Prostate gland (tissue), 2 donors: ENCODE measurements at places on chromosomes 2 and 18. TPM values are rescaled to one million over a fixed set of nuclear protein-coding genes. Genes with fewer than 3 reads are reported as not detected.

DNA sequence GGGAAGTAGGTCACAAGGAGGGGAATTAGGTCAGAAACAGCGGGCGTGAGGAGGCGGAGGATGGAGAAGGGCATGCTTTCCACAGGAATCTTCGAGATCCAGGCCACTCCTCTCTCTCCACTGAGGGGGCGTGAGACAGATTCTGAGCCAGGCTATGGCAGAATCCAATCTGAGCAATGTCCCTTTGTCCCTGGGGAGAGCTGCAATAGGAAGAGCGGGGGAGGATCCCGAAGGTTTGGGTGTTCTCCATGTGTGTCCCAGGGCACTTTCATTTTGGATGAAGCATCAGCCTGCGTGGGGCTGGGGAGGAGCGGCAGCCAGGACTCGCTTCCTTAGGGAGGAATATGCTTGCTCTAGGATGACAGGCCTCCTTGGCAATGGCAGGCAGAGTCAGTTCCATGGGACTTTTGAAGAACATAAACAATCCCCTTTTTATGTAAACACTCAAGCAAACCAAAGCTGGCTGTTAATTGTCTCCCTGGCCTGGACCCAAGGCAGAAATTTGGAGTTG is 84.0 kb downstream of the LIPG start:
- H3K36me3 ChIP-seq, result no peaks in the 10 kb centered on the region
- H3K27ac ChIP-seq, result no peak overlapping the region
- no peaks in the 10 kb centered on the region for H3K27me3 ChIP-seq
- no peak for DNase-seq
- H3K4me3 ChIP-seq, result no peak overlapping the region
- no peaks in the 10 kb centered on the region for H3K4me1 ChIP-seq

GRCh38 chr2:42216694-42217093 is 47.5 kb downstream of the EML4 start:
- H3K36me3 ChIP-seq, result no peaks in the 10 kb centered on the region
- H3K4me1 ChIP-seq, result no peaks in the 10 kb centered on the region
- DNase-seq, result no peak
- H3K4me3 ChIP-seq, result no peak overlapping the region

ACMSD gene
- total RNA-seq, result not detected

DNA sequence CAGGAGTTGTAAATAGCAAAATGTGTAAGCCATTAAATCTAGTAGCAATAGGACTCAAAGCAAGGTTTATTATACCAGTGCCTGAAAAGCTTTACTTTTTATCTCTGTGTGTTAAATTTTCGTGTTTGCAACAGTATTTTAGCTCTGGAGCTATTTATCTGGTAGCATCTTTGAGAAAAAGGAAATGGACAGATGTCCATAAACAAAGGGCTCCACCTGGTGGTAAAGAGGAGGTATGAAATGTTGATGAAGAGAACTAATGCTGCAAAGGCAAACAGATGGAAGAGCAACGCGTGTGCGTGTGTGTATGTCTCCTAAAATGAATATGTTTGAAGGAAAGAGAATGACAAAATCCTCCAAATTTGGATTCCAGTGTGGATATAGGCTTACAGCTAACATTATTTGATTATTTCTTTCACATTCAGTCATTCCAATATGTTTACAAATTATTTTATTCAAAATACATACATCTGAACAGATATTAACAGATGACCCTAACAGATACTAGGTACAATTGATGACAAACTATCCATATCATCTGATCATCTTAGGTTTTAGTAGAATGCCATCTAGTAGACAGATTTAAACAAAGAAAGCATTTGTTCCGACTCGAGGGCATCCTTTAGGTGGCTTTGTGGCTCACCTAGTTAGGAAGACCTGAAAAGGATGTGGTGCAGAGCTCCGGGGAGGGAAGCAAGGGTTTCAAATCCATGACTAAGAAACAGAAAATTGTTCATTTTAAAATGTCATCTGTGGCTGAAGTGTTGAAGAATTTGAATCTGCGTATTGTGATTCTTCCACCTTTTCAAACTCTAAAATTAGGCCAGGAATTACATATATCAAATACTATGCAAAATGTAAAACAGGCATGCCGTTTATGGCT is 383.3 kb downstream of the MTX2 start:
- no peak overlapping the region for H3K4me3 ChIP-seq
- H3K36me3 ChIP-seq, result no peaks in the 10 kb centered on the region
- no peak overlapping the region for H3K27ac ChIP-seq
- H3K27me3 ChIP-seq, result peaks cover 4% of the 10 kb centered on the region

DNA sequence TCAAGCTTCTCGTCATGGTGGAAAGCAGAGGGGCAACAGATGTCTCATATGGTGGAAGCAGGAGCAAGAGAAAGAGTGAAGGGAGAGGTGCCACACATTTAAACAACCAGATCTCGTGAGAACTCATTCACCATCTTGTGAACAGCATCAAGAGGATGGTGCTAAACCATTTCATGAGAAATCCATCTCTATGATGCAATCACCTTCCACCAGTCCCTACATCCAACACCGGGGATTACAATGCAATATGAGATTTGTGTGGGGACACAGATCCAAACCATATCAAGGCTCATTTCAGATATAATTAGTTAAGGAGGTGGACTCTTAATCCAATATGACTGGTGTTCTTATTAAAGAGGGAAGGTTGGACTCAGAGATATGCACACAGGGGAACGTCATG is 272.8 kb downstream of the KCNS3 start:
- H3K27me3 ChIP-seq, result no peaks in the 10 kb centered on the region
- DNase-seq, result no peak
- H3K4me1 ChIP-seq, result no peaks in the 10 kb centered on the region

DNA sequence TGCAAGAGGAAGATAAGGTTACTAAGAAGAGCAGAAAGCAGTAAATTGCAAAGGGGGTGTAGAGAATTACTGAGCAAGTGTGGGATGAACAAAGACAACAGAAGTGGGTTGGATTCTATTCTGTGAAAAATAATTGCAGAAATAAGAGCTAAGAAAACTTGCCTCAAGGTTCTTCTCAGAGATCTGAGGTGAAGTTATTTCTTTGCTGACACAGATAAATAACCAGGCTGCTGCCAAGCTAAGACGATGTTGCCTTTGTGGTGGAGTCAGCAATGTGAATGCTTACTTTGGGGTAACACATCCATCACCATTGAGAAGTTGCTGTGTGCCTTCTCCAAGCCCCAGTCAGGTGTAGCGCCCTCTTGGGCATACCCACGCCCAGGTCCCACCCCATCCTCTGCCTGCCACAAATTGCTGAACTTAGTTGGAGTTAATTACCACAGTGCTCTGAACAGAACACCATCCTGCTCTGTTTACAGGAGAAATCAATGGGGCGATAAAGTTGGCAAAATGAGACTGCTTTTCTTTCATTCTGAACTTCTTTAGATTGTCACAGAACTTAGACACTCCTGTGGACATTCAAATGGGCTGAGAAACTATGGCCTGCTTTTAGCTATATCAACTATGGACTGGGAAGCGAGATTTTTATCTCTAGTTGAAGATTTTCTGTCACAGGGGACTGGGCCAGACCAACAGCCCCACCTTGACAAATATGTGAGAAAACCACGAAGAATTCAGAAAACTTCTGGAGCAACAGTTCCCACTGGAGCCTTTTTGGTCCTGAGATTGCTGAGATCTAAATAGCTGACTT is 283.6 kb downstream of the TMX3 start:
- no peaks in the 10 kb centered on the region for H3K4me1 ChIP-seq
- no peak for DNase-seq
- H3K27me3 ChIP-seq, result no peaks in the 10 kb centered on the region
- no peak overlapping the region for H3K4me3 ChIP-seq
- no peak overlapping the region for H3K27ac ChIP-seq

- H3K27me3 ChIP-seq, result no peaks in the 10 kb centered on the region
- no peak for DNase-seq
- H3K36me3 ChIP-seq, result no peaks in the 10 kb centered on the region
Observed at GRCh38 chr2:238358769-238359168, 38.5 kb downstream of the TRAF3IP1 start.

RNU2-63P gene
- total RNA-seq, result not detected

DNA sequence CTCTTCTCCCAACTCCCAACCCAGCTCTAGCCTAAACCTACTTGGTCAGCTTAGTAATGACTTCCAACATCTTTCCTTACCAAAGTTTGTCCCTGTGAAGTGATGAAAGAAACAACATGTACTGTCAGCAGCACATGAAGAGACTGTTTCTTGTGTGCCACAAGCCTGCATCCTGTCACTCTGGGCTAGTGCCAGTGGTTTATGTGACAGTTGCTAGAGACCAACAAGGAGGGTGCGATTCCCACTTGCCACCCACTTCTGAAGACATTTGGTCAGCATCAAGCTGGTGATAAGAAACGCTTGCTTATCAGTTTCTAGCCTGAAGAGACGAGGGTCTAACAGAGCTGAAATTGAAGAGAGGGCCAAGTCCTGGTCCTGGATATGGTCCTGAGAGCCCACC is 132.6 kb downstream of the COL4A4 start:
- no peaks in the 10 kb centered on the region for H3K4me1 ChIP-seq
- H3K27ac ChIP-seq, result no peak overlapping the region
- no peak overlapping the region for H3K4me3 ChIP-seq
- H3K27me3 ChIP-seq, result no peaks in the 10 kb centered on the region
- DNase-seq, result no peak

DNA sequence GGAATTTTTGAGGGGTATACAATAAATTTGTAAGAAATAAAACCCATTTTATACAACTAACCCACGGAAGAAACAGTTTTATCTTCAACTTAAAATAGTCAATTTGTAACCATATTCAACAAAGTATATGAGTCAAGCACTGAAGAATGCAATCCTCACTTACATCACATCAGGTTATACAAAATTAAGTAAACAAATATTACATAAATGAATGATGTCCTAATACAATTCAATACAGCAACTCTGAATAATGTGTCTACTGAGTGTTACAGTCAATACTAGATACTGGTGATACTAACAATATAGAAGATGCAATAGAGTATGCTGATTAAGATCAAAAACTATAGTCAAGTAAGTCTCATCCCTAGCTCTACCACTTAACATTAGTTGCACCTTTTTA is 58.6 kb downstream of the FANCL start:
- no peaks in the 10 kb centered on the region for H3K27me3 ChIP-seq
- no peak overlapping the region for H3K27ac ChIP-seq
- H3K4me1 ChIP-seq, result no peaks in the 10 kb centered on the region

RGPD3 gene
- total RNA-seq, result 0.09 TPM

IGFBP2 gene
- 250 TPM for total RNA-seq

- DNase-seq, result no peak
- H3K4me1 ChIP-seq, result no peaks in the 10 kb centered on the region
- H3K27ac ChIP-seq, result no peak overlapping the region
Observed at GRCh38 chr2:206045251-206045650, 40.7 kb downstream of the INO80D start.

DNA sequence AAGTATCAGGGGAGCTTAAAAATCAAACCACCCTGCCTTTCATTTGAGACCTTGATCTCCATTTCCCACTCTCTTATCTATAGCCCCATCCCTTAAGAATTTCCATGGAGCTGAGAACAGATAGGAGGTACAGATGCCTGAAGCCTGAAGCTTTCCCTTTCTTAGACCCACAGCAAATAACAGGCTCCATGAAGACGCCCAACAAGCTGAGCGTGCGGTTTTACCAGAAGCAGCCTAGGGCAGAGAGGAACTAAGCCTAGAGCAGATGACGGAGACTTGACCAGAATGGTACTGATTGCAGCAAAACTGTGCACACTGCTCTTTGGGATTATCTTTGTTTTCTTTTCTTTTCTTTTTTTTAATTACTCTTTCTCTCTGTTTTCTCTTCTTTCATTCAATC is 1.7 kb upstream of the ERBB4 start:
- no peaks in the 10 kb centered on the region for H3K36me3 ChIP-seq
- DNase-seq, result no peak
- no peaks in the 10 kb centered on the region for H3K27me3 ChIP-seq
- H3K4me1 ChIP-seq, result no peaks in the 10 kb centered on the region

OSBPL6 gene
- total RNA-seq, result 10.8 TPM

GRCh38 chr2:98460573-98461497 is 16.2 kb downstream of the INPP4A start:
- no peak overlapping the region for H3K27ac ChIP-seq
- no peak for DNase-seq
- no peaks in the 10 kb centered on the region for H3K27me3 ChIP-seq

ABCB11 gene
- 1.2 TPM for total RNA-seq

DNA sequence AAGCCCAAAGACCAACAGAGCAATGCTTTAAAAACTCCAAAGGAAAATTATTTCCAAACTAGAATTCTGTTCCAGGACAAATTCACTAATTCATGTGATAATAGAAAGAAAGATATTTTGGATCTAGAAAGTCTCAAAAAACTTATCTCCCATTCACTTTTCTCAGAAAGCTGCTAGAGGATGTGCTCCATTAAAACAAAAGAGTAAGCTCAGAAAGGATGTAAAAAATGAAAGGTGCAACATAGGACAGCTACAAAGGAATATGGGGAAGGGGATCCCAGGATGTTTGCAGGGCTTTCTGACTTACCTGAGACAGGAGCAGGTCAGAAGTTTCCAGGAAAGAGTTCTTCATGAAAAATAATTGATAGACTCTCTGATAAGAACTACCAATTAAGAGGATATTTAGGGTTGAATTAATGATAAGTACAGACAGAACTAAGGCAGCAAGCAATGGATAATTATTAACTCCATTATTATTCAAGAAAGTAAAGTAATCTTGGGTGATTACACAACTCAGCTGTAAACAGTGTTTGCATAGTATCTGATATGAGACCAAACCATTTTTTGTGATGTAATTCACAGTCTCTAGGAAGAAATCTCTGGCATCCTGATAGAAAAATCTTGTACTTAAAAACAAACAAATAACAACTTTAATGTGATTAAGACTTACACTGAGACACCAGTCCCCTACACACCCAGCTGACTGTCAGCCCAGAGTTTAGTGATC is 20.9 kb downstream of the LYG1 start:
- no peak overlapping the region for H3K27ac ChIP-seq
- DNase-seq, result no peak
- no peak overlapping the region for H3K4me3 ChIP-seq
- no peaks in the 10 kb centered on the region for H3K4me1 ChIP-seq
- H3K36me3 ChIP-seq, result no peaks in the 10 kb centered on the region

GRCh38 chr18:35458677-35459441 is 38.9 kb downstream of the INO80C start:
- no peak overlapping the region for H3K4me3 ChIP-seq
- H3K27me3 ChIP-seq, result no peaks in the 10 kb centered on the region
- H3K36me3 ChIP-seq, result no peaks in the 10 kb centered on the region
- no peak overlapping the region for H3K27ac ChIP-seq
- H3K4me1 ChIP-seq, result no peaks in the 10 kb centered on the region

GRCh38 chr2:177275743-177276055 is 11.2 kb upstream of the NFE2L2 start:
- H3K27ac ChIP-seq, result no peak overlapping the region
- DNase-seq, result no peak
- no peaks in the 10 kb centered on the region for H3K36me3 ChIP-seq
- no peaks in the 10 kb centered on the region for H3K27me3 ChIP-seq

DNA sequence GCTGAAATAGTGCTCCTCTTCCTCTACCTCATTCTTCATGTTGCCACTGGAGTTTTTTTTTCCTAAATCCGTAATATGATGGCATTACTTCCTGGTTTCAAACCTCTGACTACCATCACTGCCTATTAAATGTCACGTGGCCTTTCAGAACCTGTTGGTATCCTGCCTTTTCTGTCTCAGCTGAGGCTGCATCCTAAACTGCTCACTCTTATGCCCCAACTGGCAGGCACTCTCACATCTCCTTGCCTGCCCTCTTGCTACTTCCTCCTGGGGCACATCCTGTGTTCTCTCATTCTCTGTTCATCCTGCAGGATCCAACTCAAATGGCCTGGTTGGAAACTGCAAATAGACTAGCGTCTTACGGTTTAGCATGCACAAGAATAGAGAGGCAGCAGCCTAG is 468.1 kb upstream of the FANCL start:
- no peak overlapping the region for H3K4me3 ChIP-seq
- no peak for DNase-seq
- no peaks in the 10 kb centered on the region for H3K27me3 ChIP-seq
- H3K4me1 ChIP-seq, result no peaks in the 10 kb centered on the region
- H3K27ac ChIP-seq, result no peak overlapping the region
